ENCODE measurements at places on chromosomes 7 and 10. TPM values are rescaled to one million over a fixed set of nuclear protein-coding genes. Genes with fewer than 3 reads are reported as not detected.
A peak's percentile ranks its signal among the peaks of the same experiment; 100 is the strongest.

ELAPOR2 gene
- total RNA-seq, result 0.39 TPM

CALD1 gene
- 9.2 TPM for total RNA-seq

ALOX5 gene
- total RNA-seq, result 0.82 TPM

AKR1C2 gene
- total RNA-seq, result 0.33 TPM

IDI2 gene
- not detected for total RNA-seq

TSPAN14 gene
- total RNA-seq, result 39.0 TPM

STK31 gene
- 1.0 TPM for total RNA-seq

XRCC2 gene
- 10.3 TPM for total RNA-seq

CYP26C1 gene
- 1.1 TPM for total RNA-seq

OR2A1 gene
- not detected for total RNA-seq

FRMD4A gene
- 7.1 TPM for total RNA-seq

ELN gene
- total RNA-seq, result 0.26 TPM

R3HCC1L gene
- total RNA-seq, result 15.9 TPM

DNA sequence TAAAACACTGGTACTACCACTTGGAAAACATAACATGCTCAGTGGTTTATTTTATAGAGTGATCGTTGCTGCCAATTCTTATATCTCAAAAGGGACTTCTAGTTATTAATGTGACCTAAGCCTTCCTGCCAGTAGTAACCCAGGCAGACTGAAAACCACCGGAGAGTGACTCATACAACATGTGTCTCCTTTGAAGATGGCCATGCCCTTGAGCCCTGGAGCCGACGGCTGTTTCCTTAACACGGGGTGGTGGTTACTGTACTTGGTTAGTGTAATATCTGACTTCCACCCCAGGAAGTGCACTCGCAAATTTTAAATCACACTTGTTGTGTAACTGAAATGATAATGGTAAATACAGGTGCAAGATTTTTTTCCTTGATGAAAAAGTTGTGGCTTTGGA, 30.5 kb downstream of the JAKMIP3 start:
- peak; percentile 30 for DNase-seq

- no peak for DNase-seq
Measured at GRCh38 chr10:116634126-116634975, 13.6 kb downstream of the PNLIPRP2 start.

GRCh38 chr10:30285970-30286369, 63.1 kb downstream of the MTPAP start:
- no peak for DNase-seq

DNA sequence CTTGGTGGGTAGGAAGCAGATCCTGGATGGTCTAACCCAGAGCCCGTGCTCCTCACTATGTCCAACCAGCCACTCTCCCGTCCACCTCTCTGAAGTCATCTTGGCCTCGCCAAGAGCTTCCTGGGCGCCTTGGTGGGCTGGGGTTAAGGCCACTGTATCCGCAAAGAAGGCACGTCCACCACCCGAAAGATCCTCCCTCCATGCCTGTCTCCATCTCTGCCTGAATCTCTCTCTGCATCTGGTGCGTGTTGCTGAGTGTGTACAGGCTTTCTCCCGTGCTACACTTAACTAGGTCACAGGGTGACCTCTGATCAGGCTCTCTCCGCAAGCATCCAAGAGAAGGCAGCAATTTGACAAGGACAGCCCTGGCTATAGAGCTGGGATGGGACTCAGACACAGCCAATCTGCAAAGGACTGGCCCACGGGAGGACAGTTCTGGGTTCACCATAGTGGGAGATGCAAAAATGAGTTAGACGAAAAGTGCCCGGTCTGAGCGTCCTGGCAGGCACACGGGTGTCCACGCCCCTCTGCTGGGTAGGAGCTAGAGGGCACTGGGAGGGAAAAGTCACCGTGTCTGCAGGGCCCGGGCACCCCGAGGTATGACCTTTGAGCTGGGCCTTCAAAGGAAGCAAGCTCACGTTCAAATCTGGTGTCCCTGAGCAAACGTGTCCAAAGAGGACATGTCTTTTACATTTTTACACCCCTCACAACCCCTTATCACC, 9.4 kb upstream of the RFC2 start:
- DNase-seq, result no peak

DNA sequence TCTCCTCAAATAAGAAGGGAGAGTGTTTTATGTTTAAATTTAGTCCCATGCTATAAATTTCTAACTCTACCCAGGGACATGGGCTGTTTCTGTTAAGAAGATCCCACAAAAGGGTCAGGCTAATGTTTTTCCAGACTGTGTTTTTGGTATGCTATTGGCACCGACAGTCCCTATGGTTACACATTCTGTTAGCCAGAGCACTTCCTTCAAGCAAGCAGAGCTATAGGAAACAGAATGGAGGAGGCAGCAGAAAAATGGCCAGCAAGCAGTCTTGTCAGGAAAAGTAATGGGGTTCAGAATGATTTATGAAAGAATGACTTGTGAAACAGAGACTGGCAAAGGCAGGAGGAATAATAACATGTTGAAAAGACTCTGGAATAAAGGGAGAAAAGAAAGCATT, 44.8 kb upstream of the PHYHIPL start:
- DNase-seq, result no peak

GRCh38 chr10:51983481-51983880, 284.1 kb upstream of the CSTF2T start:
- DNase-seq, result no peak

GRCh38 chr10:29949411-29950011, 109.9 kb downstream of the JCAD start:
- no peak for DNase-seq

DNA sequence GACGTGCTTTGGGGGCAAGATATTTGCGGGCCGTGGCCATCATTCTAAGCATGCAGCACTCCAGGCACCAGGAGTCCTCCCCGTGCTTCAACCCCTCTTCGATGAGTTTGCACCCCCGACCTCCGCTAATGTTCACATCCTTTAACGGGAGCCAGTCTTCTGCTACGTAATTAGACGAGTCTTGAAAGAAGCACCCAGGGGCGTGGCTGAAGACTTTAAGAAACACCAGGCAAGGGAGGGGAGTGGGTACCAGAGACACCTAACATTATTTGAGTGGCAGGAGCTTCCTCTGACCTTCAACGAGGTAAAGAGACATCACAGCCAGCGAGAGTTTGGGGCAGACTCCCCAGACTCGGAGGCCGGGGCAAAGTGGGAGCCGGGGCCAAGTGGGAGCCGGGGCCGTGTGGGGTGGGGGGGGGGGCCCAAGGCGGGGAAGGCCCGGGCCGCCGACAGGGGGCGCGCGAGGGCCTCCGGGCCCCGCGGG, 31.1 kb upstream of the TOMM7 start:
- no peak for DNase-seq

- no peak for DNase-seq
Measured at GRCh38 chr10:93190372-93190771, 116.7 kb downstream of the CYP26A1 start.

DNA sequence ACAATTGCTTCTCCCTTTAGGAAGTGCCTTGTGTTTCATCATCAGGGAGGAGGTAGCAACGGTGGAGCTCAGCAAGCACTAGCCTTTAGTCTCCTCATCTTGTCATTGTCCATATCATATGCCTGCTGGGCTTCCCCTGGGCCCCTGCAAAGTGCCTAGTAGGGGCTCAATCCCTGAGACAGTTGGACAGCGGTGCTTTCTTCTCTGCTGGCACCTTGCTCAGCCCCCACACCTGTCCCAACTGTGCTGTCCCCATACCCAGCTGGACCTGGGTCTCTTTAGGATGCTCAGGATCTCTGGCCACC, 5.5 kb downstream of the SMARCD3 start:
- no peak for DNase-seq

GRCh38 chr10:129961157-129961701, 2.8 kb downstream of the EBF3 start:
- DNase-seq, result no peak
